ENCODE measurements at places on chromosomes 6 and 20.
A peak's percentile ranks its signal among the peaks of the same experiment; 100 is the strongest.

DNA sequence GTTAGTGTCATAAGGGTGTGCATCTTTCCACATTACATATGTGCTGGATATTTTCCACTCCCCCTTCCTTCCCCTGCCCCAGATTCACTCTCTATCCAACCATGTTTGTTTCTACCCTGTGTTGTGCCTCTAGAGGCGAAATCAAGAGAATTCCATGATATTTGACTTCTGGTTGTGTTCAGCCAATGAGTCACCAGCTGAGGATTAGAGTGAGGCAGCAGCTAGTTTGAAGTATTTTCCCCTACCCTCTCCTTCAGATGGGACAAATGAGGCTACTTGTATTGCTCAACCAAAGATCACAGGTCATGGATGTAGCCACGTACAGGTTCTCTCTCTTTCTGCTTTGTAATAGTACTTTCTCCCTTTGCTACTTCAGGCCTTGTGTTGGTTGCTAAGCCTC is 24.5 kb upstream of the OR2J2 start:
- DNase-seq, result no peak

- DNase-seq, result peak; percentile 44
Measured at GRCh38 chr6:46468403-46469010, 22.7 kb downstream of the RCAN2 start.

DNA sequence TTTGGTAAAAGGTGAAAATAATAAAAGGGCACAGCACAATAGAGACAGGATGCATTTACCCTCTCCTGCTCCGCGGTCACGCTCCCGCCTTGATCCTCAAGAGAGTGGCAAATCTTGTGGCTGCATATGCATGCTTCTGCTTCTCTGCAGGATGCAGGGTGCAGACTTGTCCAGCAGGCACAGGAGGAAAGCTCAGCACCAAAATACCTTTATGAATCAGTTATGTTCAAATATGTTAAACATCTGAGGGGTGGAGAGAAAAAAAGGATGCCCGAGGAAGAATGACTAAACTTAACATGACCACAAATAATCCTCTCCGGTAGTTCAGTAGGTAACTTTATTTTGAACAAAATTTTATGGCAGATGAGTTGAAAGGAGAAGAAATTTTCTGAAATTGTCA is 366.1 kb upstream of the SOX4 start:
- no peak for DNase-seq

- DNase-seq, result no peak
Measured at GRCh38 chr20:3843490-3843889, 3.1 kb upstream of the MAVS start.

- peak; percentile 17 for DNase-seq
Measured at GRCh38 chr6:48628316-48628715, 517.3 kb upstream of the PTCHD4 start.

GRCh38 chr6:158061709-158062461 is 80.2 kb downstream of the SYNJ2 start:
- DNase-seq, result no peak

DNA sequence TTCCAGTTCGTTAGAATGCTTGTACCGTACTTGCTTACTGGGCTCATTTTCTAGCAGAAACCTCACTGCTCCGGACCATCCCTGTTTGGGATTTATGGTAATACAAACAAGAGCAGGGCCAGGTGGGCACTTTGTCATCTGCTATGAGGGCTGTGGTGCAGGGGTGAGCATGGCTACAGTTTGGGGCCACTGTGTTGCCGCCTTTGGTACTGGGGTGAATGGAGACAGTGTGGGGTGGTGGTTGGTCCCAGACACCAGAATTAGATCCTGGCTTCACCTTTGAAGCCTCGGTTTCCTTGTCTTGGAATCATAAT is 95.0 kb downstream of the TOX2 start:
- DNase-seq, result no peak

DNA sequence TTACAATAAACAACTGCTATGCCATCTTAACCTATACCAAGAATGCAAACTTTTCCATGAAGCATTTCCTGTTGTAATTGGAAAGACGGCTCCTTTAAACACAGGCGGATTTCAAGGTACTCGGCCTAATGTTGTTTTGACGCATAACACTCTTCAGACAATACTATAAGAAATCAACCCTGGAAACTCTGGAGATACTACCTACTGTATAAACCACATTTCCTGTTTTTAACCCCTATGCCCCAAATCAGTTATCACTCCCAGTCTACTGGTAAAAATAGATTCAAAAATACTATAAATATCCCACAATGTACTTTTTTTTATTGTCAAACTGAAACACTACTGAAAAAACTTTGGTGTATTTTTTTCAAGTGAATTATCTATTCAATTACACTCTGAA is 118.1 kb downstream of the IRF4 start:
- no peak for DNase-seq

- DNase-seq, result no peak
Measured at GRCh38 chr6:133016631-133017030, 202.3 kb downstream of the RPS12 start.

DNA sequence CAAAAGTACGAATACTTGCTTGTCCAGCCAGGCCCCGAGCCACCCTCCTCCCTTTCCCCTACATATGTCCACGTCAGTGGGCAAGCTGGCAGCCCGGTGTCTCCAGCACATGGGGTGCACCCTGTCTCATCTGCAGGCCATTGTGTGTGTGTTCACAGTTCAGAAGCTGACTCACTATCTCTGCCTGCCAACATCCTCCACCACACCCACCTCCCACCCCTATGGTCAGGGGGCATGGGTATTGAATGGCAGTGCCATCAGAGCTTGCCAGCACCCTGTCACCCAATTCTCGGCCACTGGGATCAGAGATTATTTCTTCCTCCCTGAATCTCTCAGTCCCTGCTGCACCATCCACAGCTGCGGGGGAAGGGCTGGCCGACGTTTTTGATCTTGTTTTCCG is 195.7 kb downstream of the FARS2 start:
- DNase-seq, result no peak

DNA sequence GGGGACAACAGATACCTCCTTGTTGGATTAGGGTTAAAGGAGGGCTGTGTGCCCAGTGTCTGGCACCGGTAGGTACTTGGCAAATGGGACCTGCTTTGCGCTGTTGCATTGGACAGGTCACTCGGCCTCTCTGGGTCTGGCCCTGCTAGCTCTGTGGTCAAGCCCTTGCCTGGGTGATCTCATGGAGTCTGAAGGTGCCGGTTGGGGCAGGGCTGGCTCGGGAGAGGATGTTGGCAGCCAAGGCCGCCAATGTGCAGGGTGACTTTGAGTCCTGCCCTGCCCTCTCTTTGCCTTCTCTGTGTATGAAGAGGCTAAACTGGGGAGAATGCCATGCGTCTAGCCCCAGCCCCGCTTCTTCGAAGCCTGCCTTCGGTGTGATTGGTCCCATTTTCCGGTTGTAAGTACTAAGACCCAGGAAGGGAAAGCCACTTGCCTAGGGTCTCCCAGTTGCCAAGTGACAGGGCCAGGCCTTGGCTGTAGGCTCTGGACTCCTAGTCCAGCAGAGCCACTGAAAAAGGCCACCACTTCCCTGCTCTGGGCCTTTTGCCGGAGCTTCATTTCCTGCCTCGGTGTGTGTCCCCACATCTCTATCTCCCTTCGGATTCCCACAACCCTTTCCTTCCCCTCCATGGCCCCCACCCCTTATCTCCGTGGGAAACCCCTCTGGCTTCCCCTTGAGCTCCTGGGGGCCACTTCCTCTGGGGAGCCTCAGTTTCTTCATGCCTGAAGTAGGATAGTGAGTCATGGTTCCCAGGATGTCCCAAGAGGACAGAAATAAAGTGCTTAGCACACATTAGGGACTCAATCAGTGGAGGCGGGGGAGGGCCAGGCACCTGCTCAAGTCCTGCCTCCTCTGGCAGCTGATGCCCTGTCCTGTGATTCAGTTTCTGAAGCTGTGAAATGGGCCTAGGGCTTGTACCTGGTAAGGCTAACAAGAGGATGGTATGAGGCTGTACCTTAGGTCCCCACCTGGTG is 3.9 kb downstream of the SRC start:
- no peak for DNase-seq

GRCh38 chr6:15365273-15365687 is 119.4 kb downstream of the JARID2 start:
- DNase-seq, result peak; percentile 92

- DNase-seq, result no peak
Measured at GRCh38 chr6:36389353-36389752, 1.9 kb upstream of the ETV7 start.

DNA sequence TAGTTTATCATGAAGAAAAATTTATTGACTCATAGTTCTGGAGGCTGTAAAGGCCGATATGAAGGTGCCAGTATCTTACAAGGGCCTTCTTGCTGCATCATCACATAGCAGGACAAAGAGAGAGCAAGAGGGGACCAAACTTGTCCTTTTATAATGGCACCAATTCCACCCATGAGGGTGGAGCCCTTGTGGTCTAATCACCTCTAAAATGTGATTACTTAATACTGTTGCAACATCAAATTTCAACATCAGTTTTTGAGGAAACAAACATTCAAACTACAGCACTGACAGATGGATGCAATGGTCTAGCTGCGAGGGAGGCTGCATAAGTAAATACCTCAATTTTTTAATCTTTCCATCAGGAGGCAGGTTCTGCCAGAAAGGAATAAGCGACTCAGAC is 76.7 kb upstream of the LAMA2 start:
- DNase-seq, result no peak

DNA sequence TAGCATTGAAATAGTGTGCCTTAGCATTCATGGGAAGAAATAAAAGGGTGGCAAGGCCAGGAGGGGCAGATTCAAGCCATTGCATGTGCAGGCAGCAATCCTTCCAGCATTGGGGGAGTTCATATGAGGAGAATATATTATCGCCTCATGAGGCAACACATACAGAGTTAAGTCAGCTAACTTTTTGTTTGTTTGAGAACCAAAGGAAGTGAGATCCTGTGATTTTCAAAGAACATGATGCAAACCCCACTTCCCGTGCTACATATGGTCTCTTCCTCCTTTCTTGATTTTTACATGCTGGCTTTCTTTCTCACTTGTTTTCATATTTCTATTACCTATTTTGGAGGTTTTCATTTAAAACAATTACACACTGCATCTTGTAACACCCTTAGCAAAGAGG is 579.7 kb upstream of the ARID1B start:
- DNase-seq, result no peak

- DNase-seq, result no peak
Measured at GRCh38 chr6:33318426-33319073, 1.0 kb upstream of the ZBTB22 start.

GRCh38 chr20:53890443-53891305 is 179.7 kb downstream of the BCAS1 start:
- no peak for DNase-seq

DNA sequence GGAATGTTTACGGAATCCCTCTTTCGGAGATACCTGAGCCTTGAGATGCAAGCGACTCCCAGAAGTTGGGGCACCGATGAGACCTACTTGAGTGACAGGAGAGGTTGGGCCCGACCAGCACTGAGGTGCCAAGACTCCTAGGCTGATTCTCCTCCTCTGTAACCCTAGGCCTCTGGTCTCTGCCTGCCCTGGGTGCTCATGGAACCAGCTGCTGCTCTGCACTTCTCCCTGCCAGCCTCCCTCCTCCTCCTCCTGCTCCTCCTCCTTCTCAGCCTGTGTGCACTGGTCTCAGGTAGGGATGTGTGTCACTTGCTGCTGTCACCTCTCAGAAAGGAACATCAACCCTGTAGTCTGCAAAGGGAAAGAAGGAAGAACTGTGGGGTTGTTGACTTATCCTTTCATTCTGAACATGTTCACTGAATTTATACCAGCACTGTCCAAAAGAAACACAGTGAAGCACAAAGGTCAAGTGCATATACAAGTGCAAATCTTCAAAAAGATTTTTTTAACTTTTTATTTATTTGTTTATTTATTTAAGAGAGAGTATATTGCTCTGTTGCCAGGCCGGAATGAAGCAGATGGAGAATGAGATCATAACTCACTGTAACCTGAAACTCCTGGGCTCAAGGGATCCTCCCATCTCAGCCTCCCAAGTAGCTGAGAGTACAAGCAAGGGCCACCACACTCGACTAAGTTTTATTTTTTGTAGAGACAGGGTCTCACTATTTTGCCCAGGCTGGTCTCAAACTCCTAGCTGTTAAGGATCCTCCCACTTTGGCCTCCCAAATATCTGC is 913 bp downstream of the BTN2A2 start:
- DNase-seq, result peak; percentile 65

- peak; percentile 58 for DNase-seq
Measured at GRCh38 chr6:112979830-112980229, 632.7 kb downstream of the RFPL4B start.

GRCh38 chr6:137133122-137133521 is 40.3 kb downstream of the IL22RA2 start:
- no peak for DNase-seq

DNA sequence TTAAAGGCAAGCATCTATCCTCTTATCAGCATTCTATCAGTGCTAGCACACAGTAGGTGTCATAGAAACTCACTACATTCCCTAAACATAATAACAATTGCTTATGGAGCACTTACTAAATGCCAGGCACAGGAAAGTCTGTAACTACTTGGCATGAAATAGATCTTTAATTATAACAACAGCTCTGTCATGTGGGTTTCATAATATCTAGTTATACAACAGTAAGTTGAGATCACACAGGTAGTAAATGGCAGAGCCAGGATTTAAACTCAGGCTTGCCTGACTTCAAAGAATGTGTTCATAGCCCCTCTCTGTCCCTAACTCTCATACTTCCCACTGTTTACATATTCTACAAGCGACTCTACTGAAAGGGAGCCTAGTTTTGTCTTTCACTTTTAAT is 66.0 kb upstream of the ENPP5 start:
- DNase-seq, result no peak
